ENCODE measurements at places on chromosomes 13 and 19.

GRCh38 chr13:111228262-111229144 is 91.9 kb upstream of the TEX29 start:
- no peak for DNase-seq

- DNase-seq = no peak
Observed at GRCh38 chr13:90618133-90618532, 729.4 kb upstream of the MIR17HG start.

DNA sequence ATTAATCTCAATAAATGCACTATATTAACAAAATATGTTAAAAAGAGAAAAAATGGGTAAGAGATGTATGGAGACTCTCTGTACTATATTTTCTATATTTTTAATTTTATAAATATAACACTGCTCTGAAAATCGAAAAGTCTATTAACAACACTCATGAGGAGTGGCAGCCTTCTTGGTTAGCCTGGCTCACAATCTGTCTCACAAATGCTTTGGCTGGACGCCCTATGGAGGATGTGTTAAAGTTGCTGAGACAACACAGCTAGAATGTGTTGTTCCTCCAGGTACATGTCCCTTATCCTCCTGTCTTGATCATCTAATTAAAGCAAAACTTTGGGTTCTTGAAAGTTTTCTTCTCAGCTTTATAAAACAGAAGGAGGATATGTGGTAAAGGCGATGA is 396.6 kb upstream of the PCDH20 start:
- DNase-seq = no peak

DNA sequence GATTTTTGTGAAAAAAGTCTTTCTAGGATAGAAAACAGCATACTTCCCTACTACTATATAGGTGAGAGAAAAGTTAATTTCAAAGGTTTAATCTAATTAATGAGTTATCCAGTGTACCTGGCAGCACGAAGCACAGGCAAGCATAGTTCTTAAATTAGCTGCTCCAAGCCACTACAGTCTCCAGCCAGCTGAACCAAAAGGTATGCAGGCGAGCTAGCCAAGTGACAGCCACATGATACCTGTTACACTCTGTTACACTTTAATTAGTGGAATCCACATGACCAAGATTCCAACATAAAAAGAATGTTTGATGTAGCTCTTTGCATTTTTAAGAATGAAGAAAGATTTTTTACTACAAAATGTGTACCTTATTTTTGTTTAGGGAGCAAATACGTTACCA is 15.5 kb downstream of the SLC25A30 start:
- DNase-seq = no peak

DNA sequence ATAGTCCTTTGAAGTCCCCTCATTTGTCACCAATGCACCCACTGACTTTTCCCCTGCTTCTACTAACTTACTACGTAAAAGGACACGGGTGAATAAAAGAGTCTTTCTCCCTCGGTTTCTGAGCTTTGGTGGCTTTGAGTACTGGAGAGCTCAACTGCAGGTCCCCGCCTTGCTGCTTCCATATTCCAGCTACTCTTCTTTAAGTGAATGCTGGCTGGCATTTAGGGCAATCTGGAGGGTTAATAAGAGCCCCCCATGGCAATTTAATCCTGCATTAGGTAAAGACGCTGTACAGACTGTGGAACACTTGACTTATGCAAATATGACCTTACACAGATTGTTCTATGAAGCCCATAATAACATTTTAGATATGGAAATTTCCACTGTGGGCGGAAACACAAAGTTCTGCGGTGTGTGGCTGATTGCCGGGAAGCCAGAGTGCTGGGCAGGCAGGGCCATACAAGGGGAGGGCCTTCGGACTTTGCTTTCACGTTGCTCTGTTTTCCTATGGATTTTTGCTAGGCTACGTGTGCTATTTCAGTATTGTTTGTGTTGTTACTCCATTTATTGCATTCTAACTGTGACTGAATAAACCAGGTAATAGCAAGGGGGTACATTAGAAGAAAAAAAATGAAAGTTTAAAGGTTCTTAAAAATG is 97.5 kb downstream of the SLC10A2 start:
- no peak for DNase-seq

DNA sequence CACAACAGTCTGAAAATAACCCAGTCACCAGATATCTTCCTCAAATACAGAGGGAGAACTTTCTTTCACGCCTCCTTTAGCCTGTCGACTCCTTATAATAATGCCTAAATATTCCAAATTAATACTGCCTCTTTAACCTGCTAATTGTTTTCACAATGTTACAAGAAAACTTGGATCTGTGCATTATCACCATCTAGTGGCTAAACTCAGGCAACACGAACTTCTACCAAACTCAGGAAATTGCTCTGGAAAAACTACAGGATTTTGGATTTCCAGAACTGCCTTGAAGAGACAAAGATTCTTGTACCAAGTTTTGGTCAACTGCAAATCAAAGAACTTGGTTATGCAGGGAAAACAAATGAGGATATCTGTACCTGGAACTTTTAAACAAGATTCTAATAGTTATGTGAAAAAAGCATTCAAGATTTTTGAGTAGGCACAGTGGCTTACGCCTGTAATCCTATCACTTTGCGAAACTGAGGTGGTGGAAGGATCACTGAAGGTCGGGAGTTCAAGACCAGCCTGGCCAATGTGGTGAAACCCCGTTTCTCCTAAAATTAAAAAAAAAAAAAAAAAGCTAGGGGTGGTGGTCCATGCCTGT is 10.8 kb downstream of the CLN5 start:
- DNase-seq = no peak

DNA sequence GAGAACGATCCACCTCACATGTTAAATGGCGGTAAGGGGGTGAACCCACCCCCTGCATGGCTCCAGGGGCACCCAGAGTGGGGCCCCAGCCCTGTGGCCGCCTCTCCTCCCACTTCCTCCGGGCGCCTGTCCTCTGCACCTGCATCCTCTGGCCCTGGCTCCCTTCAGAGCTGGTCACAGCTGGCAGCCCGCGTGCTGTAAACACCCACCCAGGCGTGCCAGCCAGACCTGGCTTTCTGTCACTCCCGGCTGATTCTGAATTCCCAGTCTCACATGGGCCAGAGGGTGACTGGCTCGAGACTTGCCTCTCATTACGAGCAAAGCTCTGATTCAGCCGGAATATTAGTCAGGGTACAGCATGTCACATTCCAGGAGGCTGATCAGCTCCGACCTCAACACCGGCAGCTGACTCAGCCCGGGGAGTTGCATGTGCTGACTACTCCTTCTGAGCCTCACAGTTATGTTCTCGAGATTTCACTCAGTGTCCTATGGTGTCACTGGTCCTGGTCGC is 75.1 kb downstream of the GNG7 start:
- peak; percentile 73 for DNase-seq

- DNase-seq = no peak
Observed at GRCh38 chr13:89393758-89394304, 1722.7 kb downstream of the SLITRK5 start.

- peak; percentile 45 for DNase-seq
Observed at GRCh38 chr19:38557205-38557799, 60.5 kb downstream of the MAP4K1 start.
